ENCODE measurements at places on chromosomes 1 and 21.

DNA sequence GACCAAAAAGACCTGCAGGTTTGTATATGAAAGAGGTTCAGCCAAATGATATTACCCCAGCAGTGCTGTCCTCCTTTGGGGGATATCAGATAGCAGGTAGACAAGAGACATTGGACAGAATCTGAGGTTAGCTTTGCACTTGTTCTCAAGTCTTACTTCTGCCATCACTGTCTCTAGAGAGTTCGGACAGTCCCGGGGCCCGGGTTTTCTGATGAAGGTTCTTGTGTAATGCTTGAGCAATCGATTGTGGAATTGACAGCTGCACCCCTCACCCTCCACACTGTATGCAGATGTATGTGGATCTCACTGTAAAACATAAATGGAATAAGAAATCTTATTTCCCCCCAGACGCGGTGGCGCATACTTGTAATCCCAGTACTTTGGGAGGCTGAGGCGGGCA lies 56.2 kb upstream of the MORC3 start:
- DNase-seq: no peak

DNA sequence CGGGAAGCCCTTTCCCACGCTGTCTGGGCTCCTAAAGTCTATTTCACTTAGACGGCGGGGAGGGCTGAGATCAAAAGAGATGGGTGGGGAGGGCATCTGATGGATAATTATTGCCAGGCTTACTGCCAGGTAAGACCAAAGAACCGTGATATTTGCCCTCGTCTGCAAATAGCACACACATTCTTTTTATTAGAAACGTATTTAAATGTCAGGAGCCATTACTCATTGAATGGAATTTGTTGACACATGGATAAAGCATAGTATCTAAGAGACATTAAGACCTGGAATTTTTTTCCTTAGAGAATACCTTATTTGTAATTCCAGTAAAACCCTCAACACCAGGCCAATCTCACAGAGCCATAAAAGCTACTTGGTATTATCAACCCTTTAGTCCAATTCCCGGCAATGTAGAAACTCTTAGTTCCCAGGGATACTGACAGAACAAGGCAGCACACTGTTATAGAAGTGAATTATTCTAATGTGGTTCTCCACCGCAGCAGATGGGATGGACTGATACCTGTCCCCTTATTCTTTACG lies 10.6 kb downstream of the URB1 start:
- DNase-seq: no peak

GRCh38 chr21:25425156-25425555 lies 182.1 kb downstream of the MRPL39 start:
- no peak for DNase-seq

- no peak for DNase-seq
These were observed 1.7 kb upstream of the GRIK3 start for GRCh38 chr1:37035796-37036666.

GRCh38 chr1:82538876-82539275 lies 738.1 kb downstream of the ADGRL2 start:
- DNase-seq: no peak

- no peak for DNase-seq
These were observed 8.5 kb downstream of the CCT8 start for GRCh38 chr21:29064850-29065481.

GRCh38 chr1:10960411-10961299 lies 51.8 kb upstream of the TARDBP start:
- DNase-seq: peak; percentile 77

DNA sequence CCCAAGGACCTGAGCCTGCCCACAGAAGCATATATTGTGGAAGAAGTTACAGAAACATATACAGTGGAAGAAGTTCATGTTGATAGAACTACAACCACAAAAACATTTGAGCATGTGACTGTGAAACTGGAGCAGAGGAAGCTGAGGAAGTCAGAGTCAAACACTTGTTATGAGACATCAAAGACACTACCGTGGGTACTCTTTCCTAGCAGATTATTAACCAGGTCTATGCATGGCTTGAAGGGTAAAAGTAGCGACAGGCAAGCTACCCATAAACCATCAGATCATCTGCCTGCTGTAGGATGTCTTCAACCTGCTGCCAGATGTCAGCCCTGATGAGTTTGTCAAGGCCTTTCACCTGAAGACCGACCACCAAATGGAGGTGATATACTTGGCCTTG lies 35.8 kb downstream of the IVNS1ABP start:
- peak; percentile 66 for DNase-seq

DNA sequence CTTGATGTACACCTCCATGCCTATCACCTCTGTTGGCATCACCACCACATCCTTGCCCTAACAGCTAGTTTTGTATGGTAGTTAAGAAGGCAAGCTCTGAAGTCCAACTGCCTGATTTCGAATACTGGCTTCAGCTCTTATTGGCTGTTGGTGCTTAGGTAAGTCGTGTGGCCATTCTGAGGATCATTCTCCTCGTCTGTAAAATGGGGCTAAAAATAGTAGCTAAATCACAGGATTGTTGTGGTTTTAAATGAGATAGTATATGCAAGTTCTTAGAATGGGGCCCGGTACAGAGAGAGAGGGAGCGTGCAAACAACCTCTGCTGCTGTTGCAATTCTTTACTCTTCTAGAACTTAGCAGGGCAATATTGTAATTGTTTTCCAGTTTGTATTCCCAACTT lies 20.8 kb upstream of the SPOCD1 start:
- no peak for DNase-seq

GRCh38 chr1:10508511-10508951 lies 33.8 kb downstream of the PEX14 start:
- no peak for DNase-seq

GRCh38 chr1:237269938-237270337 lies 228.0 kb downstream of the RYR2 start:
- DNase-seq: no peak

DNA sequence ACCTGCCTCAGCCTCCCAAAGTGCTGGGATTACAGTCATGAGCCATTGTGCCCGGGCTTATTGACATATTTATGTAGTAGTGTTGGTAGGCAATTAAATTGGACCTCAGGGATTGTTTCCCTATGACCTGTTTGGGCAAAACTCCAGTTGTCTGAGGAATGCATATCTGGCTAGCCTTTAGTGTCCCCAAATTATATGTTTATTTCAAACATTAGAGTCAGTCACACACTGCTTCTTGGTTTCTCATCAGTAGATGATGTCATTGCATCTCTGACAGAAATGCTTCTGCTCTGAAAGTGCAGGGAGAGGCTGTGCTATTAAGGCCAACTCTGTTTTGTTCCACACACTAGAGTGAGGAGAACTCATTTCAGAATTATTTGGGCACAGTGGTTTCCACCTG lies 12.5 kb downstream of the PIP5K1A start:
- DNase-seq: no peak

DNA sequence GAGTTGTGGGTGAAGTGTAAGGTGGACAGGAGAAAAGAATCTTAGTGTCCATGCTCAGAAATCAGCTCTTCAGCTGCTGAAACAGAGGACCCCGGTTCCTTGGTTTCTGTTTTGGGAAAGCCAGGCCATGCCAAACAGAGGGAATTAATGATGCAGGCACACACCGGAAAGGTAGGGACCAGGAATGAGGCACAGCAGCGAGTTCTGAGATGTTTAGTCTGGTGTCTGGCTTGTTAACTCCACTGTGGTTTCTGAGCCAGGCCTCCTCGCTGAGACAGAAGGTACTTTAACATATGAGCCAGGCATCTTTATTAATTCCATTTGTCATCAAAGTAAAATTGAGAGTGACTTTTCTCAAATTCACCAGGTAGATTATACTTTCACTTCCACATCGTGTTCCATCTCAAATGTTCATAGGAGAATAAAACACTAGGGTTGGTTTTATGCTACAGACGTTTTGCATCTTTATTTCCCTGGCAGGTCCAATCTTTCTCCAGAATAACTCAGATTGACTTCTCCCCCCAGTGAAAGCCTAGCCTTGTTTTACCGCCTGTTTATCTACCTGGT lies 23.5 kb downstream of the LRRC8D start:
- peak; percentile 37 for DNase-seq

DNA sequence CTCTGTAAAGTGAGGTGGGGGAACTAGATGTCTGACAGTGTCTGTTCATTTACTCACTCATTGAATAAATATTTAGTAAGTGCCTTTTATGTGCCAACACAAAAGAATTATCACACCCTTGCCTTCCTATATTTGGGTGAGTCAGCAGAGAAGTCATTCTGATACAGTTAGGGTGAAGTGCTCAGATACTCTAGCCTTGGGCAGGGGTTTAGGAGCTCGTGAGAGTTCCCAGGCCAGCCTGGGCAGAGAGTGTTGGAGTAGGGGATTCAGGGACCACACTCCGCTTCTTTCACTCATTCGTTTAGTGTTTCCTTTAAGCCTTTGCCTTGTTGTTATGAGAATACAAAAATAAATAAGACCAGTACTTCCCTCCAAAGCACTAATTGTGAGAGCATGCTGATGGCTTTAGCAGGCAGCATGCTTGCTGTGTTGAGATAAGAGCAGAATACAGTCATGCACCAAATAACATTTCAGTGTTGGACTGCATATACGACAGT lies 83.9 kb downstream of the DYRK1A start:
- DNase-seq: no peak

GRCh38 chr1:8687538-8687937 lies 129.9 kb downstream of the RERE start:
- no peak for DNase-seq

GRCh38 chr1:218942431-218942830 lies 231.2 kb upstream of the LYPLAL1 start:
- no peak for DNase-seq

DNA sequence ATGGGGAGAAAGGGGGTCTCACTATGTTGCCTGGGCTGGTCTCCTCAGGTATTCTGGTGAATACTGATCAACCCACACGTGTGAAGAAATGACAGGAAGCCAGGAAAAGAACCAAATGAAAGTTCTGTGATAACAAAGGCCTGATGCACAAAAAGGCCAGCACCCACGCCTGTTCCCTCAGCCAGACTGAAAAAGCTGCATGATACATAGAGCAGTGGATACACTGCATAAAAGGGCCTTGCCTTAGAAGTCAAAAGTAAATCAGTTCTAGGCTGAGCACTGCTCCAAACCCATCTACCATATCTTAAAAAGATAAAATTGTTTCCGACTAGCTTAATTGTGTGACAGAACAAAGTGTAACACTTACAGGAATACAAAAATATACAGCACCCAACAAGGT lies 36.9 kb upstream of the PSMG1 start:
- DNase-seq: no peak

- no peak for DNase-seq
These were observed 10.9 kb downstream of the LRRC71 start for GRCh38 chr1:156931211-156931952.

GRCh38 chr1:36692465-36693160 lies 209.9 kb upstream of the CSF3R start:
- DNase-seq: no peak

- DNase-seq: peak; percentile 25
These were observed 35.6 kb upstream of the NEK7 start for GRCh38 chr1:198121056-198121826.

- DNase-seq: peak; percentile 65
These were observed at the start of gene RAB3B for GRCh38 chr1:51990478-51990965. TSS of gene RAB3B (minus strand) at chr1:51990700. CDS start at chr1:51977117, 13,583 bp downstream.

GRCh38 chr1:8332806-8333205 lies 14.9 kb downstream of the SLC45A1 start:
- no peak for DNase-seq

DNA sequence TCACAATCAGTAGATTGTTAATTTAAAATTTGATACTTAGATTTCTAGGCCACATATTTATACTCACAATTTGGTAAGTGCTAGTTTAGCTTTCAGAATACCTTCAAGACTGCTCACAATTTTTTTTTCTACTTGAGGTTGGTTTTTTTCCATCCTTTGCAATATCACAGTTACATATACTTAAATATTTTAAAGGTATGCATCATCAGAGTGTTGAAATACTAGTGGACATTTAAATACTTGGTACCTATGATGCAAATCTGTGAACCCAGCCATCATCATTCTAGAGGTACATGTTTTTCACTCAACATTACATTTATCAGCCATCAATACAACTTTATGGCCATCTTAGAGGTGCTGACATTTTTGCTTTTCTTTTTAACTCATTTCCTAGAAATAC lies 6.2 kb upstream of the LRRC40 start:
- DNase-seq: no peak

- no peak for DNase-seq
These were observed 42.0 kb upstream of the PCBP3 start for GRCh38 chr21:45601551-45601950.

DNA sequence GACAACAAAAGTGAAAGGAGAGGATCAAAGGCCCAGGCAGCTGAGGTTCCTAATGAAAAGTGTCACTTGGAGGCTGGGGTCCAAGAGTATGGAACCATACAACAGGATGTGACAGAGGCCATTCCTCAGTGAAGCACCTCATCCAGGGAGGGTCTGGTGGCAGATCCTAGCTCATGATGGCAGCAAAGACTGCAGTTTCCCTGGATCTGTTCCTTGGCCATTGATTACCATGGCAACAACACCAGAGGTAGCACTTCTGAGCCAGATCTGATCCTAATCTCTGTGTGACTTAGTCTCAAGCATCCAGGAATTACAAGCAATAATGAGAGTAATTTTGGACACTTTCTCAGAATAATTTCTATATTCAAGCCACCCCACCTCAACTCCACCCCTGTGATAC lies 12.9 kb downstream of the FAM177B start:
- no peak for DNase-seq

Measured in CD4-positive, alpha-beta T cell treated with Interleukin-4 for 1 hour (primary cell).